Mesothelial cell of epicardium (in vitro differentiated cells): ENCODE measurements at places on chromosomes 4 and X. TPM values are rescaled to one million over a fixed set of nuclear protein-coding genes. Genes with fewer than 3 reads are reported as not detected.

DNA sequence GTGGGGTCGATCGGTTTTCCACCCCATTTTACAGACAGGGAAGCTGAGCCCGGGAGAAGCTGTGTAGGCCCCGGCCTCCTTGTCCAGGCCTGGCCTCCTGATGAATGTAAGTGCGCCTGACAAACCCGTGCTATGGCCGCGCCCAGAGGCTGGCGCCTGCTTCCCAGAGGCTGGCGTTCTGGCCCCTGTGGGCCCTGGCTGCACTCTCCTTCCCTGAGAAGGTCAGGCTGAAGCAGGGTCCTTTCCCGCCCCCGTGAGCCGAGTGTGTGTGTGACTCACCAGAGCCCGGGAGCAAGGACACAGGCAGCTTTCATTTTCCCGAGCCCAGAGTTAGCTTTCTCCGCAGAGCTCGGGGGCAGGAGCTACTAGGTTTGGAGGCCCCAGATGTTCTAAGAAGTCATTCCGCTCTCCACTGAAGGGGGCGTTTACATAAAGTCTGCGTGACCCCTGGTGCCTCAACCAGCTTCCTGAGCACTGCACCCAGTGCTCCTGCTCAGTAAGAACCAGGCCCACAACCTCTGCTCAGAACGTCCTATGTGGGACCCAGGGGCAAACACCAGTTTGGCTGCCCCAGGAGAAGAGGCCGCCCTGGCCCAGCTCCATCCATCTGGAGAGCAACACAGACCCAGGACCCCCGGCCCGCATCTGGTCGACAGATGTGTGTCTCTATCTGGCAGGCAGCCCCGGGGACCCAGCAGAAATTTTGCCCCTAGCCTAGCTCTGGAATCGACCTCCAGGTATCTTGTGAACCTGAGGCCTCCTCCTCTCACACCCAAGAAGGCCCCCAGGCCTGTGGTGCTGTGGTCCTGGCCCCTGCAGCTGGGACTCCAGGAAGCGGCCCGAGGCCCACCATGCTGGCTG, 13.6 kb downstream of the UVSSA start:
- no peak for DNase-seq

- DNase-seq: no peak
Observed at GRCh38 chr4:2591189-2591588, 54.7 kb downstream of the FAM193A start.

DNA sequence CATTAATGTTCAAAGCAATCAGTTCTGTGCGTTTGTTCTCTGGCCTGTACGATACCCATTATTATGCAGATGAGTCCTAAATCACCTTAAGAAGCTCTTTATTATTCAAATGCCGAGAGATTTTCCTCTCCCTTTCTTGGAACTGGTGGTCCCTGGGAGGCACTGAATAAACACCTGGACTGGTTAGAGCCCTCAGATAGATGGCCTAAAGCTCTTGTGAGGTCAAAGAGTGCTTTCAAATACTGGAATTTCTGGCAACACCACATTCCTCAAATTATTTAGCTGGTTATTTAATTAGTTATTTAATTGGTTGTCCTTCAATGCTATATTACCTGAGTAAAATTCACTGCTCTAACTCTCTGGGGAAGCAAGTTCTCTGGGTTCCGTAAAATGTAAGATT, 3.0 kb downstream of the ARHGEF38 start:
- DNase-seq: no peak

Gene BTC
- total RNA-seq: 1.6 to 1.9 TPM (median 1.7 TPM) in 3 replicates

- DNase-seq: no peak
Observed at GRCh38 chrX:10087391-10087790, 69.4 kb upstream of the CLCN4 start.

Gene VSIG4
- total RNA-seq: not detected in 3 replicates

- DNase-seq: no peak
Observed at GRCh38 chr4:90757534-90758060, 630.4 kb downstream of the CCSER1 start.

- DNase-seq: no peak
Observed at GRCh38 chr4:40276546-40276945, 58.6 kb upstream of the CHRNA9 start.

GRCh38 chrX:39814391-39814790, 283.4 kb downstream of the BCOR start:
- no peak for DNase-seq

Gene G6PD
- total RNA-seq: 54.4 to 56.5 TPM (median 55.8 TPM) in 3 replicates

DNA sequence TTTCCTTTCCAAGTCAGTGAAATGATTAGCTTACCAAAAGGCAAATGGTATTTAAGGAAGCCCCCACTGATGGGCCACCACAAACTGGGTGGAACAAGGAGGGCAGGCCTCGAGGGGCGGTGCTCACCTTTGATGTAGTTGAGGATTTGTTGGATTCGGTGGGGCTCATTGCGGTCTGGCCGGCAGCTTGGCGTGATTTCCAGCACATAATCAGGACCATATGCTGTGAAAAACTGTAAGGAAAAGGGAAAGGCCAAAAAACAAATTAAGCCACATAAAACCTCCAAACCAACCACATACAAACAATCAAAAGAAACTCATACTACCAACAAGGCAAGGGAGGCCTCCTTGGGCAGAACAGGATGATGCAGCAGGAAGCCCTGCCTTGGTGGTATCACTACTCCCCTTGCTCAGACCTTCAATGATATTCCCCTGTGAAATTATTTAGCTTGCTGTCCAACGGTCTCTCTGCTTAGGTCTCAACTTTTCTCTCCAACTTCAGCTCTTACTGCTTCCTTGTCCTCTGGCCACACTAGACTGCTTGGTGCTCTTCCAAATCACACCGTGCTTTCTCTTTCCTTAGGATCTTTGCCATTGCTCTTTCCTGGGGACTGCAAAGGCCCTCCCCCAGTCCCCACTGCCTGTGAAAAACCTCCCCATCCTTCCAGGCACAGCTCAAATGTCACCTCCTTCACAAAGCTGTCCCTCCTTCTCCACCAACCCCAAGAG, 46.1 kb upstream of the CITED1 start:
- DNase-seq: no peak

Gene CDKL5
- 14.3 to 16.3 TPM (median 16.3 TPM) in 3 replicates for total RNA-seq

Gene SLC6A14
- 0.11 to 0.27 TPM (median 0.16 TPM) in 3 replicates for total RNA-seq

GRCh38 chr4:79290376-79290775, 35.5 kb downstream of the NAA11 start:
- DNase-seq: no peak

GRCh38 chr4:6422866-6423265, 49.5 kb downstream of the PPP2R2C start:
- no peak for DNase-seq

DNA sequence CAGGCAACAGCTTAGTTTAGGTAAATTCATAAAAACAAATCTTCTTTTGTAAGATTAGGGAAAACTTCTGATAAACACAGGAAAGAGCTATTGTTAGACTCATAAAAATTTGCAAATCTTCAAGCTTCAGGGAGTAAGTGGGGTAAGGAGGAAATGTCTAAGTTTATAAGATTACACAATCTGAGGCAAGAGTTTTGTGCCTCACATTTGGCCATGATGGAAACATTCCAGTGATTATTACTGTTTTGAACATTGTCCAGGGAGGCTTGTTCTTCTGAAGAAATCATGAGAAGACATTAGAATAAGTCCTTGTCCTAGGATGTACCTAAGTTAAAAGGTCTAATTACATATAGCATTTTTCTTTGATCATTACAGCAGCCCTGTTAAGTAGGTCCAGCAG, 72.8 kb downstream of the MAOB start:
- DNase-seq: no peak

Gene TREX2
- 0.72 to 0.97 TPM (median 0.83 TPM) in 3 replicates for total RNA-seq

GRCh38 chr4:75698162-75698962, 25.2 kb upstream of the G3BP2 start:
- no peak for DNase-seq

DNA sequence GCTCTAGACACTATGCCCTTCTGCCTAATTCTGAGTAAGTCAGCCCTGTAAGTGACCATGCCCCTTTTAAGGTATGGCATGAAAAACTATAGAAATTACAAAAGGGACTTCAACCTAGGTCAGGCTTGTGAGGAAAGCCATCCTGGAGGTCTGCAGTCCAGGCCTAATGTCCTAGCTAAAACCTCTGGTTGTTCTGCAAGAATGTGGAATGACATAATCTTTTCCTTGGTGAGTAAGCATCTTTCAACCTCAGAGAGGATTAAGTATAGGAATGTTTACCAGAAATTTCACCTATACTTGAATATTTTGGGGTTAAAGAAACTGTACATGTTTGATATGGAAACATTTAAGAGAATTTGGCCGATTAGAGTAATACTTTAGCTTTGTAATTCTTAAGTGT, 23.8 kb upstream of the HPSE start:
- DNase-seq: no peak

- DNase-seq: no peak
Observed at GRCh38 chr4:14646831-14647230, 355.4 kb upstream of the CPEB2 start.

Gene SMIM10L2A
- 7.8 to 8.7 TPM (median 7.8 TPM) in 3 replicates for total RNA-seq

DNA sequence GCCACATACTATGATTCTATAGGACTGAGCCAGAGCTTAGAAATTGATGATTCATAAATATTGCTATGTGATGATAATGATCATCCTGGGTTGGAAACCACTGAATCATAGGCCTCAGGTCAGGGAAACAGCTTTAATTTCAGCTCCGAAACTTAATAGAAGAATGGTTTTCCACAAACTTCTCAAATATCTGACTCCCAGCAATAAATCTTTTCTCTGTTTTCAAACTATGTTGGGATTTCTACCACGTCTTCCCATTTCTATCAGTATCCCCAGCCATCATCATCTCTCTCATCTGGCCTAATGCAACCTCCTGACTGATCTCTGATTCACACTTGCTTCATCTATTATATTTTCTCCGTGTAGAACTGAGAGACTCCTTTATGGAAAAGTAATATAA, 521.8 kb upstream of the AGA start:
- DNase-seq: no peak

Gene MTNR1A
- total RNA-seq: 0.40 to 0.80 TPM (median 0.75 TPM) in 3 replicates

- DNase-seq: no peak
Observed at GRCh38 chr4:99640676-99641075, 17.0 kb downstream of the C4orf54 start.

Gene ATP1B4
- not detected in 3 replicates for total RNA-seq

GRCh38 chr4:99234331-99235010, 15.4 kb upstream of the ADH6 start:
- DNase-seq: no peak
